Activated CD4-positive, CD25-positive, alpha-beta regulatory T cell treated with anti-CD3 and anti-CD28 coated beads, Interleukin-2, amount 50 U/mL, for 24 hours (primary cell): ENCODE measurements at places on chromosomes 6 and 20.
A peak's percentile ranks its signal among the peaks of the same experiment; 100 is the strongest.

DNA sequence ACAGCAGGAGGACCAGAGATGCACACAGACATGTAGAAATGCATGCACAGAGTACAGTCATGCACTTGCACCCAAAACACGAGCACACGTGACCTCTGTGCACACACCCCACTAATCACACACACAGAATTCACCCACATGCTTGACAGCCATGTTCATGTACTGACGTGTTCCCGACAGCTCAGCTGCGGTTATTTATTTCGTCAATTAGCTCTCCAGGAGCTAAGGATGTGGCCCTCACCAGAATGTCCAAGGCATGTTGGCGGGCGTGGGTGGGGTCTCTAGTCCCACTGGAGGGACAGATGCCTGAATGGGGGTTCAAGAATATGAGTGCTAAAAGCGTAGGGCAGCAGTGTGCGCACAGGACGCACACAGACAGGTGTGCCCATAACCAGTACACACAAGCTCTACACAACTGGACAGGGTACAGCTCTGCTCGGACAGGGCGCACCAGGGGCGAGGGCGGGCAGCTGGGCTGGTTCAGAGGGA is 571 bp upstream of the PRPF6 start:
- peak; percentile 46 for ATAC-seq

- ATAC-seq: no peak
Observed at GRCh38 chr6:101676187-101676586, 282.7 kb downstream of the GRIK2 start.

- peak; percentile 99 for ATAC-seq
Observed at GRCh38 chr6:684831-685636, 7.9 kb downstream of the EXOC2 start.

GRCh38 chr20:29873946-29874345 is 1383.5 kb upstream of the DEFB115 start:
- ATAC-seq: no peak

DNA sequence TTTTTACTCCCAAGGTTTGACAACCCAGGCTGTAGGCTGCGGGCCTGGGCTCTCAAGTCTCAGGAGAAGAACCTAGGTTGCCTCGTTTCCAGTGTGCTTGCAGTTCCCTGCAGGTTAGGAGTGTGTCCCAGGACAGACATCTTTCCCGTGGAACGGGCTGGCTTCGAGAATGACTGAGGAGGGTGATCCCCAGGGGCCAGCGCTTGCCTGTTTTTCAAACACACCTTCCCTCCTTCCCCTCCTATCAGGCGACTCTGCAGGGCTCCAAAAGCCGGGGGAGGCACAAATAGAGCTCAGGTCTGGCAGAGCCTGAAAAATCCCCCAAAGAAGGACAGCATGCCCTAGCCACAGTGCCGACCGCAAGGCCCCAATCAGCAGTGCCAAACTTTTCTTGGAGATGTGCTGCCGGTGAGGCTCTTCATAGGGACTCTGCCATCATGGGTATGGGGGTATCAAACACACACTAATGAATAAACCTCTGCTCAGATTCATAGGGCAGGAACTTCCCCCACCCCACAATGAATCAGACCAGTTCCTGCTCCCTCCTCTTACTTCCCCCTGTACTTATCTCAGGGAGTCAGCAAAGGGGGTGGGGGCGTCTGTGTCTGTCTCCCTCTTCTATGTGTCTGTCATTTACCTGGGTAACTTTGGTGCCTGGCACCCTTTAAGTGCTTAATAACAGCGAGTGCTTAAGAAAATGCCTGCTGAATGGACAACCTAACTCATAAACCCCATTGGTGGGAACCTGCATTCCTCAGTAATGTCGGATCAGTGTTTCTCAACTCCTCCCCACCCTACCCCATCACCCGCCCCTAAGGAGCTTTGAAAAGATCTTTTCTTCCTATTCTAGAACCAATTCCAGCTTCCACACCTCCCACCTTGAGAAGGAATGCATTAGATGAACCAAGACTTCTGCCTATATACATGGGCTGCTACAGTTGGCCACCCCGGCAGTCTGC is 1.6 kb downstream of the KCNG1 start:
- ATAC-seq: no peak

- ATAC-seq: peak; percentile 89
Observed at GRCh38 chr20:50992733-50993457, 30.0 kb downstream of the KCNG1 start.

DNA sequence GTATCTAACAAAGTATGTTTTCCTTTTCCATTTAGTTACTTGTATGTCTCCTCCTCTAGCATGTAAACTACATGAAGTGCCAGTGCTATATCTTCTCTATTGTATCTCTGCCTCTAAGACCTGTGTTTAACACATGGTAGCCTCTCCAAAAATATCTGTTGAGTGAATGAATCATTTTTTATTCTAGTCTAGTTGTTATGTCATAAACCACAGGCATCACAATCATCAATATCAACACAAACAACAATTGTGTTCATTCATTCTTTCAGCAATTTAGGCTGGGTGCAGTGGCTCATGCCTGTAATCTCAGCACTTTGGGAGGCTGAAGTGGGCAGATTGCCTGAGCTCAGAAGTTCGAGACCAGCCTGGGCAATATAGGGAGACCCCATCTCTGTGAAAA is 111.6 kb upstream of the EYA4 start:
- ATAC-seq: no peak
